Fibroblast of skin of left quadriceps (primary cell): ENCODE measurements at places on chromosomes 12 and 14.

DNA sequence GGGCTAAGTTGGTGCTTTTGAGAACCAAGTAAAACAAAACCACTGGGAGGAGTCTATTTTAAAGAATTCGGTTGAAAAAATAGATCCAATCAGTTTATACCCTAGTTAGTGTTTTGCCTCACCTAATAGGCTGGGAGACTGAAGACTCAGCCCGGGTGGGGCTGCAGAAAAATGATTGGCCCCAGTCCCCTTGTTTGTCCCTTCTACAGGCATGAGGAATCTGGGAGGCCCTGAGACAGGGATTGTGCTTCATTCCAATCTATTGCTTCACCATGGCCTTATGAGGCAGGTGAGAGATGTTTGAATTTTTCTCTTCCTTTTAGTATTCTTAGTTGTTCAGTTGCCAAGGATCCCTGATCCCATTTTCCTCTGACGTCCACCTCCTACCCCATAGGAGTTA is 1.8 kb upstream of the RAB5B start:
- DNase-seq: no peak

DNA sequence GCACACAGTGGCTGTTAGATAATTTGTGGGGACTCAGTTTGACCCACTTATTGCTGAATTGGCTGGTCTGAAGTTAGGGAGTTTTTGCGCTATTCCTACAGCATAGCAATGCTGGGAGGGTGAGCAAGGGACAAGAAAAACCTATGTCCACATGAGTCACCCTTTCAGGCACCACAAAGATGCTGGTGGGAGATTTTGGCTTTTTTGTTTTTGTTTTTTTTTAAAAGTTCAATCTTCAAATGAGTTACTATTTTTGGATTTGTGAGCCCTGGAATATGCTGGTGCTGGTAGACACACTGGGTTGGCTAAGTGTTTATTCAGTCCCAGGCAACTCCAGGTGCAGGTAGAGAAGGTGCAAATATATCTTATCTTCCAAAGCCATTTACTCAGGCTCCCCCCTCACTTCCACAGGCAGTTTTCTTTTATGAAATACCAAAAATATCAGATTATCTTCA is 143.4 kb downstream of the BTG1 start:
- no peak for DNase-seq

DNA sequence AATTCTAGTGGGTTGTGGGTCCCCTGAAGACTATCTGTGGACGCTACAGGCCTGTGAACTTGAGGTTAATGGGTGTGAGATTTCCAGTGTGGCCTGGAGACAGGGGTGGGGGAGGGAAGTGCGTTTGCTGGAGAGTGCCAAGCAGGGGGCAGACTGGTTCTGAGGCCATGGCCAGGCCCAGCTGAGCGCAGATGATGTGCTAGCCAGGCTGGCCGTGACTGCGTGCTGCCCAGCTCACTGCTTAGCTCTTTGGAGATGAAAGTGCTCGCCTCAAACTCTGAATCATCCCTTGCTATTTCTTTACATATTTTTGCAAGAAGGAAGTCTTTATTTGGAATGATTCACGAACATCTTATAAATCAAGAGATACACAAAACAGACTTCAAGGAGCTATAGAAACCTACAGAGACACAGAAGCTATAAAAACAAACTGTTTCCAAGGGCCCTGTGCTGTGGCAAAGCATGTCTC is 75.2 kb upstream of the PLEKHG3 start:
- DNase-seq: peak; percentile 88

DNA sequence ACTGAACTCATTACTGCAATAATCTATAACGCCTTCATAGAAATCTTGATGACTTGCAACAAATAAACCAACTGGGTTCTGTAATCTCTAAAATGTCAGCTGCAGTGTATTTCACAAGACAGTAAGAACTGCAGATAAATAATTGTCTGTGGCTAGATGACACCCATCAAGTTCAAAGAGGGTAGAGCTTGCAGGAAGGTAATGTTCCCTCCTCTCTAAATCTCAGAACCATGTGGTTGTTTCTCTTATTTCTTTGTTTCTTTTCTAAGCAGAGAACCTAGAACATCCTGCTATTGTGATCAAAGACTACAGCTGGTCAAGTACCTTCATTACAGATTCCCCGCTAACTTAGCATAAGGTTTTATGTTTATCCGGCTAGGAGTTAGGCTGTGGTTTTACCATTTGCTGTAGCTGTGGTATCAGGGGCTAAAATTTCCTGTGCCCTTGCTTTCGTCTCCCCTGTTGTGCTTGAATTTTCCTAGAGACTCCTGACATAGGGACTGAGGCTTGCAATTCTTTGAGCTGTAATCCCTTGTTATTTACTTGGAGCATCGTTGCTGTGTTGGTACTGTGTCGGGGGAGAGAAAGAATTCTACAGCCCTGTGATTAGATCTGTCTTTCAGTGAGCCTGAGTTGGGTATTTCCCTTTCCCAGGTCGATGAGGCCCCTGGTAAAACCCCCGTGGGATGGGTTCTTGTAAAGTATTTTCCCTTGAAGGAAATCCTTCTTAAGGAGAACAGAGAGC is 253.1 kb upstream of the BTG1 start:
- no peak for DNase-seq

DNA sequence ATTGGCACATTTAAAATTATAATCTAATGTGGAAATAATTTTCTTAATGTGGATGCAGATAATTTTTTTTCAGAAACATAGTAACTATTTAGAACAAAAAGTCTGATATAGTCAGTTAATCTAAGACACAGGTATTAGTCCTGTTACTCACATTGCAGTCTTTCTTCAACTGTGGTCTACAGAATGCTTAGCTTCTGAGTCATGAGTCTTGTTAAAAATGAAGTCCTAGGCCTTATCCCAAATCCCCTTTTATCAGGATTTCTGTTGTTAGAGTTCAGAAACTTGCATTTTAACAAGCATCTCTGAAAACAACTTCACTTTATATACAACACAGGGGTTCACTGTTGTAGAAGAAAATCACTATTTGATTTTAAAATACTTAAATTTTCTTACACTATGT is 112.2 kb downstream of the SLC16A7 start:
- peak; percentile 46 for DNase-seq

- DNase-seq: no peak
These were observed 126.4 kb downstream of the TBC1D30 start for GRCh38 chr12:64950711-64951298.

- DNase-seq: no peak
These were observed 73.6 kb upstream of the CNTN1 start for GRCh38 chr12:40618636-40619035.

- no peak for DNase-seq
These were observed 24.2 kb upstream of the NEDD1 start for GRCh38 chr12:96882862-96883261.

DNA sequence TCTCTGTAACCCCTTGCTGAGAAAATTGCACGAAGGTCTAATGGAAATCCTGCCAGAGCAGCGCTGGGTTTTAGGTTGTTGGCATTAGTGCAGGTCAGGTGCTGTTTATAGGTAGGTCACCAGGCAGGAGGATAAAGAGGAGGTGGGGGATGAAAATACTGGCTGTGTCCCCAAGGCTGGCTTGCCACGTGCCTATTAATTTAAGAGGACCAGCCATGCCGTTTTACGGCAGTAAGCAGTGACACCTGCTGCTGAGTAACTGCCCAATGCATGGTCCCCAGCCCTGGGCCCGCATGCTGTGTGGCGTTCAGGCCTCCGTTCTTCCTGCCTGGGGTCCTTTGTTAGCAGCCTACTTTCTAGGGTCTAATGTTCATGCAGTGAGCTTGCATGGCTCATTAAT is 67.2 kb downstream of the WDR20 start:
- DNase-seq: no peak

GRCh38 chr14:67940486-67941455 is 121.2 kb downstream of the RAD51B start:
- DNase-seq: peak; percentile 91

GRCh38 chr12:123790905-123791467 is 28.9 kb downstream of the DNAH10 start:
- no peak for DNase-seq

DNA sequence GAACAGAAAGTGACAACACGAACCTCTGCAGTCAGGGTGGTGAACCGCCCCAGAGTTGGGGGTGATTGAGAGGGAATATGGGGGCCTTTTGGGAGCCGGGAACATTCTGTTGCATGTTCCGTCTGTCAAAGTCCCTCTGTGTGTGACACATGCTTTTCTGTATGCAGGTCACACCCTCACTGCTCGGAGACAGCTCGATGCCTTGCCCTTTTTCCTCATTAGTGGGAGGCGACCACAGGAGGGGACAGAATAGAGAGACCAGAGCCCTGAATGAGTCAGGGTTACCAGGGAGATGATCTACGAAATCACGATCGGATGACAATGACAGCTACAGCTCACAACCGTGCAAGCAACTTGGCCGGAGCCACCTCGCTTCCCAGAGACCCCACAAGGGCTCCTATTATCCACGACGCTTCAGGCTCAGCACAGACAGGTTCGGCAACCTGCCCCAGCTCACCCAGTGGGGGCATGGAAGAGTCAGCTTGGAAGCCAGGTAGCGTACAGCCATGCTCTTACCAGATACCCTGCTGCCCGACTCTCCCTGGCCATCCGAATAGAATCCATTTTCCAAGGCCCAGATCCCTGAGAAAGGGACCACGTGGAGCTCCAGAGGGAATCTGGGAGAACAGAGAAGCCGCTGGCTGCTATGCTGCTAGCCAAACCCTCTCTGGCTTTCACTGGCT is 38.8 kb downstream of the TESC start:
- no peak for DNase-seq

DNA sequence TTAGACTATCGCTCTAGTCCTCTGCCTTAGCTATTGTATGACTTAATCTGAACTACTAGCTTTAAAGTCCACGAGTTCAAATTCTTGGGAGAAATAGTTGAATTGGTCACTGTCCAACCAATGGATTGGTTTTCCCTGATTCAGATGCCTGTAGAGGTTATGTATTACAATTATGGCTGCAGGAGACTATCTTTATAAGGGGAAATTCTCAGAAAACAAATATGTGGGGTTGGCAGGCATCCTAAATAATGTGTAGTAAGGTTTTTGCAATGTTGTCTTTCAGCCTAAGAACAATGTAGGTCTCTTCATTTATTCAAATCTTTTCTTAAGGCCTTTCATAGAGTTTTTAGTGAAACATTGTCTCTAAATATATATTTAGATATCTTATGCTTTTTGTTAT is 26.9 kb downstream of the MYRFL start:
- peak; percentile 24 for DNase-seq

GRCh38 chr12:101459642-101460346 is 15.3 kb upstream of the SPIC start:
- no peak for DNase-seq

GRCh38 chr12:79689477-79690141 is 1.2 kb downstream of the PAWR start:
- no peak for DNase-seq

DNA sequence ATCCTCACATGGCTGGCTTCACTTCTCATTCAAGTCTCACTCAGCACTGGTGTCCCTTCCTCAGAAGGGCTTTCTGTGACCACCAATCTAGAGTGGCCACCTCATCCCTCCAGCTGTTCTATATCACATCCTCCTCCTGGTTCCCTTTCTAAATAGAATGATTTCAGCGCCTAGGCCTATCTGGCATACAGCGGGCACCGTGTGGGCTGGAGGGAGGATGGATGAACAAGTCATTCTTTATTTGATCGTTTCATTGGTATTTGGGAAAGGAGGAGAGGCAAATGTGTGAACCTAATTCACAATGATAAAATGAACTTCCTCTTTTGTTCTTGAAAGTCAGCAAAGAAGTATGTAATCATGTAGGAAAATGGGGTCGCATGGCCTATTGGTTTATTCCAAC is 394.2 kb downstream of the DPF3 start:
- DNase-seq: no peak

DNA sequence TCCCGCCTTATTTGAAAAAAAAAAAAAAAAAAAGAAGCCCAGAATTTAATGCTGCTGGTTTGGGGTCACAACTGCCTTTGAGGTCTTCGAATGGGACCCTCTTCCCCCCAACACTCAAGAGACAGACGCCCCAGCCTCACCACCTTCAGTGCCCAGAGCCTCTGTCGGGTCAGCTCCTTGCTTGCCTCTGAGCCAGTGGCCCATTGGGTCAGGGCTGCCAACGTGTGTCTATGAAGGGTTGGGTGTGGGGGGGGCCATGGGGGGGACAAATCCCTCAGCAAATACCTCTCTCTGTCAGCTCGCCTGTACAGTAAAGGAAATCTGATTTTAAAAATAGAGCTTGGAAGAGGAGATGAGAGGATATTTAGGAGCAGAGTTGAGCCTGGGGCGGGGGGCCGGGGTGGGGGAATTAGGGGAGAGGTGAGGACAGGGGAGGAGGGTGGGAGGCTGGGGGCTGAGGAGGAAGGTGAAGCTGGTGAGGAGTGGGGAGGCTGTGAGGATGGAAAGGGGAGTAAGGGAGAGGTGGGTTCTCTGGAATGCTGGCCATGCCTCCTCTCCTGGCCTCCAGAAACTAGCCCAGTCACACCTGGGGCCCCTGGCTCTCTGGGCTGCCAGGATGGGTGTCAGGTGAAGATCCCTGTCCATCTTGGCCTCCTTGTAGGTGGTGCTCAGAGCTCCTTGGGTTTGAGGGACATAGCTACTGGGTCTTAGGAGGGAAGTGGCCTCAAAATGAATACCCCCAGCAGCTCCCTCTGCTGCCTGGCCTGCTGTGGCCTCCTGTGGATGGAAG is 13.3 kb downstream of the RTL1 start:
- no peak for DNase-seq

DNA sequence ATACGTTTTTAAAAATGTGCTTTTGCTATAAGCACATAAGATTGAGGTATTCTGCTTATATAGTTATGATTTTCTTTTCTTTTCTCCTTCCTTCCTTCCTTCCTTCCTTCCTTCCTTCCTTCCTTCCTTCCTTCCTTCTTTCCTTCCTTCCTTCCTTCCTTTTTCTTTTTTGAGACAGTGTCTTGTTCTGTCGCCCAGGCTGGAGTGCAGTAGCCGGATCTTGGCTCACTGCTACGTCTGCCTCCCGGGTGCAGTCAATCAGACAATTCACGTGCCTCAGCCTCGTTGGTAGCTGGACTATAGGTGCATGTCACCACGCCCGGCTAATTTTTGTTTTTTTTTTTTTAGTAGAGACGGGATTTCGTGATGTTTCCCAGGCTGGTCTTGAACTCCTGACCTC is 5.8 kb downstream of the CFAP54 start:
- no peak for DNase-seq

DNA sequence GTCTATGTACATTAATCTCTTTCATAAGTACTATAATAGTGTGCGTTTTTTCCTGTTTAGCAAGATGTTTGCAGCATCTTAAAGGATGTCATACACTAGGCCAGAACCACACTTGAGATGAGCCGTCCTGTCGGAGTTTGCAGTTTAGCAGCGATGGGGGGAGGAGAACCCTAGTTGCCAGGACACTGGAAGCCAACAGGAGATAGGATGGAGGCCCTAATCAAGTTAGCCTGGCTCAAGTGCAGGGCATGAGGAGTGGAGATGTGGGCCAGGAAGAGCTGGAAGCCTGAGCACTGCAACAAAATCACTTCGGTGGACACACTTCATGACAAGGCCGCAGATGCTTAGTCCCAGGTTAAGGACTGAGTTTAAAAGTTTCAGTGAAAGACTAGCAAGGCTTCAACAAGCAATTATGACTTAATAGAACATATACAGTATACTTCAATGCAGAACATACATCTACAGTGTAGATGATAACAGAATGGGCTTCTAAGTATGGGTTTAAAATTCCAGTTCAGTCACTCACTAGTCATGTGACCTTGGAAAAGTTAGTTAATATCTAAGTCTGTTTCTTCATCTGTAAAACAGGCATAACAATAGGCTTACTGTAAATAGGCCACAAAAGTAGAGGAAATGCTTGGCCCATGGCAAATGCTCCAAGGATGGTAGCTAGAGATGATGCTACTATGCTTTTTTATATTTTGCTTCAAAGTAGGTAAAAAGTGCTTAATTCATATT is 77.1 kb downstream of the PTPN21 start:
- DNase-seq: no peak

- DNase-seq: no peak
These were observed 224.0 kb downstream of the KTN1 start for GRCh38 chr14:55803873-55804553.
